NCI-H1092 treated with DMSO at 0.1 percent for 48 hours (cell line): ENCODE measurements at places on chromosomes 2 and 18.

DNA sequence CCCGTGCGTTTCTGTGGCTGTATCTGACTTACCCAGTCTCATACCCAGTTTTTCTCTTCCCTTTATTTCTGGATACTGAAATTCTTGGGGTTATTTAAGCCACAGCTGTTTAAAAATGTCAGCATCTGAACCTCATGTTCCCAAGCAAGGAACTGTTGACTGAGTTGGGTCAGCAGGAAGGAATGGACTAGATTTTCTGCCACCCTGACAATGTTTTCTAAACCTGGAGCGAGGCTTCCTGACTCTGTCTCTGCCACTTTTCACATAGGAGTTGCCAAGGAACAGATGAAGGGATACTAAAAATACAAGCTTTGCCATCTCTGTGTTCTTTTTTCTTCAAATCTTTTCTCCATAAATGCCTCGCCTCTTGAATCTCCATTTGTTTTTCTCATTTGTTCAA lies 29.0 kb upstream of the SCYGR1 start:
- DNase-seq = no peak

- DNase-seq = no peak
Observed at GRCh38 chr18:51614033-51614432, 416.6 kb upstream of the MEX3C start.

GRCh38 chr2:62505750-62506420 lies at the start of gene TMEM17:
Gene TMEM17 (minus strand): TSS chr2:62506195. CDS start chr2:62506129, 66 bp downstream.
- DNase-seq = peak; percentile 89

DNA sequence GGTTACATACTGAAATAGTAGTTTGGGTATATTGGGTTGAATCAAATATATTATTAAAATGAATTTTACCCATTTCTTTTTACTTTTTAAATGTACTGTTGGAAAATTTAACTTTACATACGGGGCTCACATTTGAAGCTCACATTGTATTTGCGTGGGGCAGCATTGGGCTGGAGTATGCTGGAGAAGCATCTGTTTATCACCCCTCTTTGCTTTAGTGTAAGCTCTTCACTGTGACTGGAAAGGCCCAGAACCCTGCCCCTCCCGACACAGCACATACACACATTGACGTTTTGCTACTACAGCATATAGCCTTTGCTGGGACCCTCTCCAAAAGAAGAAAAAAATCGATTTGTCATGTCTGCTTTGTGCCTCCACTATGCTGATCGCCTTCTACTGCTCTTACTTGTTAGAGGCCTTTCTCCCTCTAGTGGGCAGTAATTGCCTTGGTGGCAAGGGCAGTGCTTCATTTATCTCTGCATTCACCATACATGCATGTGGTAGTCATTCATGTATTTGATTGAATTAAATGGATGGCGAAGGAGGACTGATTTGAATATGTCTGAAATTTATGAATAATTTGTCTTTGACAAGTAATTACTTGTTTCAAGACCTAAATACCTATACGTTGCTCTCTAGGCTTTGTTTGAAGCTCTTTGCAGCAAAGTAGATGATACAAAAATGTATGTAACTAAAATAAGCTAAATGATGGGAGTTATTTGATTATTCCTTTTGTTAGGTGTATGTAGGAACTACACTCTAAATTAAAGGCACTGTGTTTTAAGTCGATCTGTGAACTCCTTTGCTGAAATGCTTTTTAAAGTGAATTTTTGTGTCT lies 37.4 kb downstream of the VAPA start:
- DNase-seq = no peak

DNA sequence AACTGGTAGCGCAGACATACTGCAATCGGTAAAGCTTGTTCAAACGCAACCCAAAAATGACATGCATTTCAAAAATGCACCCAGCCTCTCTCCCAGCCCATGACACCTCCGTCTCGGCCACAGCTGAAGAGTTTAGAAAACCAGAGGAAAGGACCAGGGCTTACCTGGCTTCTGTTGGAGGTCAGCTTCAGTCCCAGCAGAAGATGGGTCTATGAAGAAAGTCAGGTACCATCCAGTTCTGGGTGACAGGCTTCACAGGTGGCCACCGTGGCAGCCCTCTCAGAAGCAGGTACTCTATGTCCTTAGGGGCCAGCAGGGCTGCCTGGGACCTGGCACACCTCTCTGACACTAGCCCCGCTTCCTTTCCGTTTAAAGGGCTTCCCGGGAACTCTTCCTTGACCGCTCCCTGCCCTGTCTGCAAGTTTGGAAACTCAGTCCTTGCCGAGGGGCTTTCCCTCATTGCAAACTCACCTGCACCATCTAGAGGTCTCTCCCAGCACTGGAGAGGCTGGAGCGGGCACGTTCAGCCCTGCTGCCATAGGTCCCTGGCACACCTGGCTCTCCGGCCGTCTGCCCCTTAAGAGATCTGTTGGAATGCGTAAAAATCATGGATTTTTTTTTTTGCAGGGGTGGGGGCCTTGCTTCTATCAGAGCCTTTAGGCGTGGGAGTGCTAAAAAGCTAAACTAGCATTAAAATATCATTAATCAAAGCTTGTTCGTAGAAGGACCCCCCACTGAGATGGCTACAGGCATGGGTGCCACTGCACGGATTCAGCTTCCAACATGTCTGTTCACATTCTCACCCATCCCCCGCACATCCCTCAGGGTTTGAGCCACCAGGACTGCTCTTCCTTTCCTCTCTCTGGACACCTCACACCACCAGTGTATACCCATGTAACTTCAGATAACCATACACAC lies at the start of gene EDAR:
TSS of gene EDAR (minus strand) at position 425 of the 918 bp plus-strand sequence. CDS start 58,206 bp downstream, outside the sequence.
- DNase-seq = peak; percentile 49

- DNase-seq = no peak
Observed at GRCh38 chr2:30981510-30981909, 156.7 kb downstream of the GALNT14 start.

DNA sequence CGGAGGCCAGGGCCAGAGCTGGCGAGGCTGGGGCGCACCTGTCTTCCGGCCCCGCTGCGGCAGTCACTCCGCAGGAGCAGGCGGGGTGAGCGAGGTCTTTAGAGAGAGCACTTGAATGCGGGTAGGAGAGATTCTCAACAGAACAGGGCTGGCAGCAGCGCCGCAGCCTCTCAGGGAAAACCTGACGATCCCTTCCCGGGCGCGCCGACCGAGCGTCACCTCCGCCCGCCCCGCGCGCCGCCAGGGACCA lies 526 bp downstream of the PRKRA start:
- DNase-seq = no peak

- DNase-seq = no peak
Observed at GRCh38 chr2:212037062-212037461, 501.5 kb downstream of the ERBB4 start.

DNA sequence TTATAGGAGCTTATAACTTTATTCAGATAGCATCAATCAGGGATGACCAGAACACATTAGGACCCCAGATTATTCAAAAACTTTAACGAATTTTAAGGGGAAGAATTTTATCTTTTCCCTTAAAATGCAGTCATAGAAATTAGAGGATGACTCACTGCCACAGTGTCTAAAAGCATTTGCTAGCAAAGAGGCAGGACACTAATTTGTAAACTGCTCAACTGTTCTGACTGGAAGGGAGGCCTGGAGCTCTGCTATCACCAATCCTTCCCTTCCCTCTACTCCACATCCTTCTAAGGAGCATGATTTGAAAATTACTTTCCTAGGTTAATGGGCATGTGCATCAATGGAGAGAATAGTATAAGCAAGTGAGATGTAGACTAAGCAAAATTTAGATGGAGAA lies 40.5 kb downstream of the PREPL start:
- no peak for DNase-seq

DNA sequence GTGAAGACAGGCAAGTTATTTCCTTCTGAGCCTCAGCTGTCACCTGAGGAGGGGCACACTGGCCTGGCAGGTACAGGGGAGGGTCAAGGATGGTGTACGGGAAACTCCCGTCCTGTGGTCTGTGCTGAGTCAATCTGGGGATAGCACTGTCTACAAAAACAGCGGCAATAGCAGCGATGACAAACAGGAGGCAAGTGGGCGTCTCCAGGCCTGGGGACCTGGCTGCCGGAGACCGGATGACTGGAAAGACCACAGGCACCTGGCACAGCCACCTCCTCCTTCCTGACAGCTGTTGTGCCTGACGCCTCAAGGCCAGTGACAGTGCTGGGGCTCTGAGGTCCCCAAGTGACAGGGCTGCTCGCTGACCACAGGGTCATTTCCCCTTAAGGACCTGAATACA lies 202.1 kb upstream of the HS6ST1 start:
- DNase-seq = no peak

DNA sequence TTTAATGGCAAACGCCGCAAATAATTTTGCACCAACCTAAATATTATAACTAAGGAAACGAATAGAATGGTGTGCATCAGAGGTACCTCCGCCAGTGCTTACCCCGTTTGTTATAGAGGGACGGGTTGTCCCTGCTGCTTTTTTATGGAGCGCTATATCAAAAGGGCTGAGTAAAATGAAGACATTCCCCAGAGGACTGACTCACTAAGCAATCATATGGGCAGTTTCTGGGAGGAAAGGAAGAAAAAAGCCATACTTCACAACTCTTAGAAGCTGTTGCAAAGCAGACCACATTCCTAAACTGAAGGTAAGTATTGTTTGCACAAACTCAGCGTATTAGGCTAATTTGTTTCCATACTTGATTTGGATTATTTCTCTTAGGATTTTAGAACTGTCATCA lies 12.9 kb downstream of the ID2 start:
- DNase-seq = no peak

DNA sequence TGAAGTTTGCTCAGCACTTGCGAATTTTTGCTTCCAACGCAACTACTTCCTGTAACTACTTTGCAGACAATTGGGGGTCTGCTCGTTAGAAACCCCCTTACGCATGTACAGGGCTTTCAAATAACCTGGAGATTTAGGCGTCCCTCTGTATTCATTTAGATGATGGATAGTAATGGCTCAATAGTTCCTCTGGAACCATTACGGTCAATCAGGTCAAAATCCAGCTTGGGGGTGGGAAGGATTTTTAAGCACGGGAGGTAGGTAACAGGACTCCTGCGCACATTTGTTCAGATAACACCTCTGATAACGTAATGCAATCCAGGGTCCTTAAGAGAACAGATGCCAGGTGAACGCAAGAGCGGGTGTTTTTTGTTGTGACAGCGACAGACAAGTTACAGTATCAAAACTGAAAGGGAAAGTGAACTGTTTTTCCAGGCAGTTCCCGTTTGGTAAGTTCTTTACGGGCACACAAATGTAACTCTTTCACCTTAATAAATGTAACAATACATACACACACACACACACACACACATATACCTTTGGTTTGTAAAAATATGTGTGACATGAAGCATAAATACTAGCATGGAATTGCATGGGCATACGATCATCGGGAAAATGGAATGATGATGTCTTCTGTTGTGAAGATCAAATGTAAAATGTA lies 3.8 kb upstream of the OSR1 start:
- DNase-seq = peak; percentile 20

GRCh38 chr2:63846487-63846886 lies 4.8 kb downstream of the UGP2 start:
- no peak for DNase-seq

- no peak for DNase-seq
Observed at GRCh38 chr18:43846299-43846698, 569.0 kb upstream of the SYT4 start.

DNA sequence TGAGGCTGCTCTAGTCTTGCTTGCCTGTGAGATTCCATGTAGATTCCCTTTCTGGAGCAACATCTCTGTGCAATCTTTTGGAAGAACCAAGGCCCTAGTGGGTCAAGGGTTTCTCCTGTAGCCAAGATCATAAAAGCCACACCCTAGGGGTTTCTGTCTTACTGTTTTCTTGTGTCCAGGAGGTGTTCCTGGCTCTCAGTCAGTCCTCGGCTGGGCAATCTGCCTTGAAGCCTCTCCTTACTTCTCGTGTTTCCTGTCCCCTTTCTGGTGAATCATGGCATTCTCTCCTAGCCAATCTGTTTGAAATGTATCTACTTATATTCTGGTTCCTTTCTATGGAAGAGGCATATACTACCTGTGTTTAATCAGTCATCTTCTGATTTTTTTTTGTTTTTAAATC lies 484.8 kb upstream of the UBE2E3 start:
- no peak for DNase-seq

GRCh38 chr2:191686729-191687128 lies 8.8 kb downstream of the NABP1 start:
- no peak for DNase-seq

GRCh38 chr2:145820651-145821050 lies 1300.7 kb upstream of the ZEB2 start:
- no peak for DNase-seq

GRCh38 chr18:12819841-12820240 lies 64.2 kb downstream of the PTPN2 start:
- no peak for DNase-seq

DNA sequence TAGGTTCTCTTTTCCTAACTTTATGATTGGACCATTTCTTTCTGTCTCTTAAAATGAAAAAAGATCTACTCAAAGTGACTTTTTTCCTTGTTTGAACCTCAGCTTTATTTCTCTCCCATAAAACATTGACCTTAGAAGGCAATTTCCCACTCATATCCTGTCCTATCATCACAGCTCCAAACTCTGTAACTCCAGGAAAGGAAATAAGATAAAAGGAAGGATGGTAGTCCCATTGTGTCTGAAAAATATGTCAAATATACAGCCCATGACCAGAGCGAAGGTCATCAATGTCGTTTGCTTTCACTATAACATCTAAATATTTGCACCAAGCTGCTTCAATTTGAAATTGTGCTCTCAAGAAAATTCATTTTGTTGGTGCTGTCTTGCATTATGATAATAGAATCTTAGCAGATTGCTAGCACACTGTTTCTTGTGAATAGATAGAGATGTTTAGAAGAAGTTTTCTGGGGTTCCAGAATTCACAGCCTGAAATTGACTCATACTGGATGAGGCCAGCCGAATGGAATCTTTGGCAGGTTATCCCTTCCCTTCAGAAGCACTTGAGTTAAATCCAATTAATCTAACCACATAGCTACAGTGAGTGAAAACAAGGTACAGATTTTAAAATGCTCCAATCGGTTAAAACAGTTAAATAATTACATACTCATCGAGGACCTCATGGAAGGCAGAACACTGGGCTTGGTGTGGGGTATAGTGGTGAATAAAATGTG lies 95.1 kb downstream of the CRIM1 start:
- DNase-seq = no peak

GRCh38 chr18:10052871-10053270 lies 139.1 kb downstream of the VAPA start:
- DNase-seq = no peak

DNA sequence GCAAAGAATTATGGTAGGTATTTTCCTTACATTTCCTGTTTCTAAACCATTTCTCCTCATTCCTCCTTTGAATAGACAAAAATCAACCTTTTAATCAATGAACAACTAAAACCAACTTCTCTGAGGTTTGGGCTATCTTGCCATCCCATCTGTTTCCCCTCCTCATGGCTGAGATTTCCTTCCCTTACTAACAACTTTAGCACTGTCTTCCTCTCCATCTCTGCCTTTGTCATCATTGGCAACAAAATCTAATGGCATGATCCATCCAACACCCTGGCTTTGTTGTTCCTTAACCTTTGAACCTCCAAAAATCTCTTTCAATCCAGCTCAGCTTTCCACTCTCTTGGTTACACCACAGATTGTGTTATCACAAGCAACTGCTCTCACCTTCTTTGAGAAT lies 95.3 kb upstream of the FAM136A start:
- no peak for DNase-seq
